COLO829 (cell line): ENCODE measurements at places on chromosomes 16 and 17.

- peak; percentile 18 for DNase-seq
Observed at GRCh38 chr16:13036600-13036999, 135.2 kb downstream of the SHISA9 start.

- DNase-seq, result no peak
Observed at GRCh38 chr16:10613785-10614485, 33.5 kb upstream of the EMP2 start.

DNA sequence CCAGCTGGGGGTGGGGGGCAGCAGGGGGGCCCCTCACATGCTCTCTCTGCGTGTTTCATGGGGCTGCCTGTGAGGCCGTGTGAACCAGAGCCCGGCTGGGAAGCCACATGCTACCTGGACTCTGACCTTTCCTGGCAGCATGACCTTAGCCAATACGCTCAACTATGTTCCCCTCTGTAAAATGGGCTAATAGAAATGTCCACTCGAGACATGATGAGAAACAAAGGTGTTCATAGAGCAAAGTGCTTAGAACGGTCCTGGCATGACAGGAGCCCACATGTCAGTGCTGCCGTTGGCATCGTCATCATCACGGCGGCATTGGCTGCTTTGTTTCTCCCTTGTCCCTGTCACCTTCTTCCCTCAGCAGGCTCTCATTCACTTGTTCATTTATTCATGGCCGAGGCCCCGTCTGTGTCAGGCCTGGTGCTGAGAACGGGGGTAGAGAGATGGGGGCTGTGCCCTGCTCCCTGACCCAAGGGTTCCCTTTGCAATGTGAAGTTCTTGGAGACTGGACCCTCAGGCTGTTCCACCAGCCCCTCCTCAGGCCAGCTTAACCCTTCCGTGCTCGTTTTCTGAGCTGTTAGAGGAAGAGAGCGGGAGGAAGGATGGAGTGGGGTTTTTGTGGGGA lies 291.4 kb downstream of the SEC14L1 start:
- no peak for DNase-seq

GRCh38 chr16:1403036-1403435 lies 11.5 kb downstream of the UNKL start:
- no peak for DNase-seq

DNA sequence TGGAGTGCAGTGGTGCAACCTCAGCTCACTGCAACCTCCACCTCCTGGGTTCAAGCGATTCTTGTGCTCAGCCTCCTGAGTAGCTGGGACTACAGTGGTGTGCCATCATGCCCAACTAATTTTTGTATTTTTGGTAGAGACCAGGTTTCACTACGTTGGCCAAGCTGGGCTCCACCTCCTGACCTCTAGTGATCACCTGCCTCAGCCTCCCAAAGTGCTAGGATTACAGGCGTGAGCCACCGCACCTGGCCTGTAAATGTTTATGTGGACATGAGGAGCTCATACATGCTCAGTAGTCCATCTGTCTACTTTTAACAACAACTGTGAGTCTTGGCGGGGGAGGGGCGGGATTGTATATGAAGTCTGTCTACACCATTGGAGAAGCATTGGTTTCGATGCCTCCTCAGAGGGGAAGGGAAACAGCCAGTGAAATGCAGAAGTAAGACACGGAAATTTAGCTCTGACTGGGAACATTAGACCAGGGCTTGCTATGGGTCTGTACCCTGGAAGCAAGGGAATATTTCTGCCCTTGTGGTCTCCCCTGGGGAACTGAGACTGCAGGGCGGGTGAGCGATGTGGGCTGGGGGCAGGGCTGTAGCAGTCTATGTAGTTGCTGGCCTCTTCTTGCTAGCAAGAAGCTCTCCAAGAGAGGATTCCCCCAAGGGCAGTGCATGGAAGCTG lies 9.3 kb downstream of the NUBP1 start:
- no peak for DNase-seq

DNA sequence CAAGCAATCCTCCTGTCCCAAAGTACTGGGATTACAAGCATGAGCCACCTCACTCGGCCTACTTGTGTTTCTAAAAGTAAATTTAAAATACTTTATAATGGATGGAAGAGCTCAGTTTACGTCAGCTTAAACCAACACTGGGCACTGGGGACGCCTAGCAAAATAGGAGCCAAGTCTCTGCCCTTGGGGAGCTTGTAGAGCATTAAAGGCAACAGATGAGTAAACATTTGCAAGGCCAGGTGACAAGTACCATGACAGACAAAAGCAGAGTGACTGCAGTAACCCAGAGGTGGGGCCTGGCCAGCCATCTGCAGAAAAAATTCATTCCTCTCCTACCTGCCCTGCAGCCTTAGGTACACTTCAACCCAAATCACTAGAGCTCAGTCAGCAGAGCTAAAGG lies 12.1 kb upstream of the NLK start:
- DNase-seq, result no peak

DNA sequence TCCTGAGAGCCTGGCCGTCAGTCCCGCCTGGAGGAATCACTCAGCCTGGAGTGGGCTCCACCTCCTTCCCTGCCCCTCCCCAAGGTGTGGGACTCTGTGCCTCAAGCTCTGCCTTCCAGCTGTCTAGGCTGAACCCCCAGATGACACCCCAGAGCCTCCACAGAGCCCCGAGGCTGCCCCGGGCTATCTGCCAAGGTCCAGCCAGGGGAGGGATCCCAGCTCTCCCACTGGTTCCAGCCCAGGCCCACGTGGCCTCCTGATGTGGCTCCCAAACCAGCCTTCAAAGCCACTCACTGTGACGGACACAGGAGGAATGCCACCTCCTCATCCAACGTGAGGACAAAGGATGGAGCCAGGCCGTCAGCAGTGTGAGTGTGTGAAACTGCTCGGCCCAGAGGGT lies 45.6 kb upstream of the ENPP7 start:
- DNase-seq, result no peak

- no peak for DNase-seq
Observed at GRCh38 chr16:7571366-7571765, 238.7 kb downstream of the RBFOX1 start.

DNA sequence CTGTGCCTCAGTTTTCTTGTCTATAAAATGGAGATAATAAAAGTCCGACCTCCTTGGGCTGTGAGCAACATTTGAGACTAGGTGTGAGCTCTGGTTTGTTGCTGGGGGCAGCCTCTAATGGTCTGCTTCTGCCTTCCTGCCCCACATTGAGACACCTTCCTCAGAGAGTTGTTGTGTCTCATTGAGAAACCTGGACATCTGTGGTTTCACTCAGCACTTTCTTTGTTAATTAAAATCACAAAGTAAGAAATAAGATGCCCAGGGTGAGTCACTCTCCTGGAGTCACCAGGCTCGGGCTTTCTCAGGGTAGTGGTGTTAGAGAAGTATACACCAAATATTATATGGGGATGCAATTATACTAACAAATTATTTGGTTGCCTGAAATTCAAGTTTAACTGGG lies 389.2 kb upstream of the SALL1 start:
- peak; percentile 14 for DNase-seq

DNA sequence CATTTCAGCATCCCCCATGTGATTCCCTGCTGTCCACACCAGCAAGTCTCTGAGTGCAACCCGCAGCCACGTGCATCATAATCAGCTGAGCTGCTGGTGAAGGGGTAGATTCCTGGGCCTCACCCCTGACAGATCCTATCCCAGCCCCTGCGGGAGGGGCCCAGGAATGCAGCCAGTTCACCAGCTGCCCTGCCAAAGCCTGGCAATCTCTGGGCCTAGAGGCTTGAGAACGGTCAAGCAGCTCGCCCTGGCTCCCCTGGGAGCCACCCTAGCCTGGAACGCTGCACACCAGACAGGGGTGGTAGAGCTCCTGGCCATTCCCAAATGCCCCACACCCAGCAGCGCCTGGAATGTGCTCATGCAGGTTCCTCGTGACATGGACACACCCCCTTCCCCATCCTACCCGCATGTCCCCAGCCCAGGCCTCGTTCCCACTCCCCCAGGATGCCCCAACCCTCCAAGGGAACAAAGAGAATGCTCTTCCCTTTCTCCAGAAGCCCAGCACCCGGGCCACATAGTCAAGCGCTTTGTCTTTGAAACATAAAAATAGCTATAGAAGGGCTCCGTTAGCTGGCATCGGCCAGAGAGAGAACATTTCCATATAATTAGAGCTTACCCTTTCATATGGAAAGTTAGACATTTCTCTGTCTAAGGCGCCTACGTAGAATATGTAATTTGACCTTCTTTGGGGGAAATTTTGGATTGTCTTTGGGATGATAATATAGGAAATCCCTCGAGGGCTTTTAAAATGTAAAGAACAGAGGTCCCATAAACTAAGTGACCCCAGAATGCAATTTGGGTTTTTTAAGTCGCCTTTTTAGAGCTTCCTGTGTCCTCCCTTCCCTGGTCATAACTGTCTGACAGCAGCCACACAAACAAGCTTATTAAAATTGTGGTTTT lies 3.4 kb downstream of the CEP295NL start:
- DNase-seq, result peak; percentile 93

- DNase-seq, result no peak
Observed at GRCh38 chr16:5502467-5502869, 404.9 kb upstream of the EEF2KMT start.

- DNase-seq, result no peak
Observed at GRCh38 chr16:74558873-74559272, 48.0 kb downstream of the GLG1 start.

DNA sequence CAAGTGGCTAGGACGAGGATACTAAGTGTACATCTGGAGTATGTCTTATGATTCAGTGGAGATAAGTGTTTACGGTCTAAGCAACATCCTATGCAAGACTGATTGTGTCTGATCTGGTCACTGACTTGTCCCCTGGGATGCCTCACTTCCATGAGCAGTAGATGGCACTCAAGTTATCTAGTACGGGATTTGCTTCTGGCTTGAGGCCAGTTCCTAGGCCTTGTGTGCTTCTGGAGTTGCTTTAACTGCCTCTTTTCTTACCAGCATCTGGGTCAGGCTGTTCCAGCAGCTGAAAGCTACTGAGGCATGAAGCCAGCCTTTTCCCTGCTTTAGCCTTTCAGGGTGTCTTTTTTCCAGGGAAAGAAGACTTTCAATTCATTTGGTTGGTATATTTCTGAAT lies 23.0 kb downstream of the SUPT6H start:
- DNase-seq, result no peak

- no peak for DNase-seq
Observed at GRCh38 chr17:42833767-42834422, 698 bp downstream of the PSME3 start.

DNA sequence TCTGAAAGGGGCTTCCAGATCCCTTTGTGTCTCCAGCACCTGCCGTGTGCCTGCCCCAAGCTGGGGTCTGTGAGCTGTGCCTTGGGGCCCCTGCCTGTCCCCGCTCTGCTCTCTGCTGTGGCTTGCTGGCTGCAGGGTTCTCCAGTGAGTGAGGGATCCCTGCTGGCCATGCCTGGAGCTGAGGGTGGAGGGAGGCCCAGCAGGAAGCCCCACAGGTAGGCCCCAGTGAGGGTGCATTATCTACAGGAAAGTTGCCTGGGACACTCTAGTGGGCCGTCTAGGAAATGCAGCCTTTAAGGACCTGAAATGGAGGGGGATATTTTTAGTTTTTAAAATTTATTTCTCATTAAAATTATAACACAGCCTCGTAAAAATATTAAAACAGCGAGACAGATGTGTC lies 50.9 kb downstream of the JPH3 start:
- DNase-seq, result no peak

- DNase-seq, result no peak
Observed at GRCh38 chr17:82096709-82097183, 1.3 kb downstream of the FASN start.

GRCh38 chr16:24815021-24815420 lies 30.7 kb upstream of the SLC5A11 start:
- no peak for DNase-seq

DNA sequence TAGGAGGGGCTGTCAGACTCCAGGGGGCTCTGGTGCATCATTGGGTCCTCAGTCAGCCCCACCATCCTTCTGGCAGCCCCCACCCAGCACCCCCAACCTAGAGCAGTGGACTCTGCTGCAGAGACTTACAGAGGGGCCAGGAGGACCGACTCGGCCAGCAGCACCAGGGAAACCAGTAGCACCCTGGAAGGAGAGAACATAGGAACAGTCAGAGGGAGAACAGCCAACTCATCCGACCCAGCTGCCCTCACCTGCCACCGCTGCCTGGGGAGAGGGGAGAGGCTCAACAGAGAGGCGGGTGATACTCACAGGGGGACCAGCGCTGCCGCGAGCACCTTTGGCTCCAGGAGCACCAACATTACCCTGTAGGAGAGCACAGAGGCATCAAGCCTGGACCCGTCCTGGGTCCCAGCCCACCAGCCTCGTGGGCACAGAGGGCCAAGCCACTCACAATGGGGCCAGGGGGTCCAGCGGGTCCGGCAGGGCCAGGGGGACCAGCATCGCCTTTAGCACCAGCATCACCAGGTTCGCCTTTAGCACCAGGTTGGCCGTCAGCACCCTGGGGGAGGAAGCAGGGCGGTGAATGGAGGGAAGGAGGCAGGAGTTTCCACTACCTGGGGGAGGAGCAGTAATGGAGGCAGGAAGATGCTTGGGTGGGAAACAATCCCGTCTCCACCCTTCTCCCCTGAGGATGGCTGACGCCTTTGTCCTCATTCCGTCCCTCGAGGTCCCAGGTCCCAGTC lies 11.7 kb downstream of the COL1A1 start:
- no peak for DNase-seq

DNA sequence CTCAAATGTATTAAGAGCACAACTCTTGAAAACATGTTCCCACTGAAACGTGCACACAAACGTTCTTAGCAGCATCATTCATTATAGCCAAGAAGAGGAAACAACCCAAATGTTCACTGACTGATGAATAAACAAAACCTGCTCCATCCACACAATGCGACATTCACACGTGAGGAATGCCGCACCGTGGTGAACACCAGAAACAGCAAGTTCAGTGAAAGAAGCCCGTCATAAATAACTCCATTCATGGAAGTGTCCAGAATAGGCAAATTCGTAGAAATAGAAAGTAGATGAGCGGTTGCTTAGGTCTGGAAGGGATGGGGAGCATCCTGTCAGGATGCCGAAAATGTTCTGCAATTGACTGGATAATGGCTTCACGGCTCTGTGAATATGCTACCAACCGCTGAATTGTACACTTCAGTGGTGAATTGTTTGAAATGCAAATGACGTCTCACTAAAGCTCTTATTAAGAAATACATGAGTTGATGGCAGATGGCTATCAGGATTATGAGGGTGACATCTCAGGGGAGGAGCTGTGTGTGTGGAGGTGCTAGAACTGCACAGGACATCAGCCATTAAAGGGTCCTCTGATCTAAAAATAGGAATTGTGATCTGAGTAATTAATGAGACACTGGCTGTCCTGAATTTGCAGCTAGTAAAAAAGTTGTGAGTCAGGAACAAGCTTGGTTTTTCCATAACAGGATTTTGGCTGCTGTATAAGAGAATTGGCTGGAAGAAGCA lies 771.0 kb downstream of the KCNJ18 start:
- no peak for DNase-seq

GRCh38 chr17:7650509-7651096 lies at the start of gene ATP1B2:
Gene ATP1B2, plus strand, starts transcription at chr17:7650926. Its CDS starts 593 bp downstream, at chr17:7651519.
- DNase-seq, result no peak

GRCh38 chr16:83965444-83966152 lies 2.4 kb upstream of the NECAB2 start:
- DNase-seq, result no peak

- DNase-seq, result no peak
Observed at GRCh38 chr16:87335625-87336433, 18.6 kb upstream of the C16orf95 start.

- DNase-seq, result no peak
Observed at GRCh38 chr16:35794896-35795295, 2335.5 kb downstream of the TP53TG3F start.

GRCh38 chr17:19343671-19344151 lies 18.8 kb downstream of the B9D1 start:
- no peak for DNase-seq

GRCh38 chr16:31365131-31365865 lies 10.3 kb downstream of the ITGAX start:
- no peak for DNase-seq
